Ascending aorta (tissue), 2 donors: ENCODE measurements at places on chromosomes 1 and 21. TPM values are rescaled to one million over a fixed set of nuclear protein-coding genes. Genes with fewer than 3 reads are reported as not detected.
A peak's percentile ranks its signal among the peaks of the same experiment; 100 is the strongest.

Gene FCAMR
- total RNA-seq: not detected

Gene MNDA
- 3.5 TPM for total RNA-seq

Gene PTGER3
- 70.1 TPM for total RNA-seq

- DNase-seq: no peak
- no peak overlapping the region for H3K27ac ChIP-seq
- no peaks in the 10 kb centered on the region for H3K4me1 ChIP-seq
- no peaks in the 10 kb centered on the region for H3K36me3 ChIP-seq
Observed at GRCh38 chr1:97186381-97186780, 464.8 kb downstream of the PTBP2 start.

DNA sequence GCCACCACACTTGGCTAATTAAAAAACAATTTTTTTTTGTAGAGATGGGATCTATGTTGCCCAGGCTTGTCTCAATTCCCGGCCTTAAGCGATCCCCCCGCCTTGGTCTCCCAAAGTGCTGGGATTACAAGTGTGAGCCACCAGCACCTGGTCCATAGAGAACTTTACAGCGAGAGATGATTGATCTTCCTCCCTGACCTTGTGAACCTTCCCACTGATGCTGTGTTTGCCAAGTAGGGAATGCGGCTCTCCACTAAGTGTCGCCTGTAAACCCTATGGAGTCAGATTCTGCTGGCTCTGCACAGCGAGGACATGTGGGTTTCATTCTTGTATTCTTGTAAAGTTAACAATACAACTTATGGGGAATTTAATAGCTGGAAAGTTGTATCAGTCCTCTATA is 81.3 kb upstream of the LYST start:
- H3K4me3 ChIP-seq: no peak overlapping the region
- H3K27ac ChIP-seq: no peak overlapping the region
- no peak for DNase-seq
- no peaks in the 10 kb centered on the region for H3K36me3 ChIP-seq
- H3K27me3 ChIP-seq: no peaks in the 10 kb centered on the region
- no peaks in the 10 kb centered on the region for H3K4me1 ChIP-seq

DNA sequence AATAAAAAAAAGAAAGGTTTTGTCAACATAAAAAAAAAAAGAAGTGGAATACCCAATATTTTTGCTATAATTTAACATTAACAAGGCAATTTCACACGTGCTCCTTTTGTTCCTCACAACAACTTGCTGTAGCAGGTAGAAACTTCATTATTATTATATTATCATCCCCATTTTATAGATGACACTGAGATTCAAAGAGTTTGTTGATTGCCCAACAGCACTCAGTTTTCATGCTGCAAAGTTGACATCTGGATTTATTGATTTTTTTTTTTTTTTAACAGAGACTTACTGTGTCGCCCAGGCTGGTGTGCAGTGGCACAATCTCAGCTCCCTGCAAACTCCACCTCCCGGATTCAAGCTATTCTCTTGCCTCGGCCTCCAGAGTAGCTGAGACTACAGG is 8.9 kb upstream of the ESRRG start:
- H3K27ac ChIP-seq: no peak overlapping the region
- H3K27me3 ChIP-seq: no peaks in the 10 kb centered on the region
- no peak for DNase-seq
- H3K4me1 ChIP-seq: no peaks in the 10 kb centered on the region

DNA sequence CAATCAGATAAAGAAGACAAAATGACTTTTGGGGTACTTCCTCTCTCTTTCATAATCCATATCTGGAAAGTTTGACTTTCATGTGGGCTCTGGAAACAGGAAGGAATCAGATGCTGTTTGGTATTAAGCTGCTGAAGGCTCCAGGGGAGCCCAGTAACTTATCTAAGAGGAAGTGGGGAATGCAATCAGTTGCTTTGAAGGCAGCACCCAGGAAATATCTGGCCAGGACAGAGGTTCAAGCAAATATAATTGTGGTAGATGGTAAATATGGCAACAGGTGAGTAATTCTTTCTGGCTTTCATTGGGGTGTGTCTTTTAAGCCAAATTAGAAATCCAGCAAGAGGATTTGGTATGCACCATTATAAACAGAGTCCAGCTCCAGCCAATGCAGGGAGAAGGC is 44.4 kb downstream of the COLGALT2 start:
- H3K27ac ChIP-seq: no peak overlapping the region
- H3K27me3 ChIP-seq: no peaks in the 10 kb centered on the region
- H3K4me1 ChIP-seq: no peaks in the 10 kb centered on the region
- no peaks in the 10 kb centered on the region for H3K36me3 ChIP-seq
- DNase-seq: no peak
- H3K4me3 ChIP-seq: no peak overlapping the region

GRCh38 chr1:99003581-99004253 is 944 bp downstream of the PLPPR5 start:
- no peaks in the 10 kb centered on the region for H3K4me1 ChIP-seq
- H3K27ac ChIP-seq: no peak overlapping the region
- no peaks in the 10 kb centered on the region for H3K27me3 ChIP-seq
- DNase-seq: no peak
- no peak overlapping the region for H3K4me3 ChIP-seq

DNA sequence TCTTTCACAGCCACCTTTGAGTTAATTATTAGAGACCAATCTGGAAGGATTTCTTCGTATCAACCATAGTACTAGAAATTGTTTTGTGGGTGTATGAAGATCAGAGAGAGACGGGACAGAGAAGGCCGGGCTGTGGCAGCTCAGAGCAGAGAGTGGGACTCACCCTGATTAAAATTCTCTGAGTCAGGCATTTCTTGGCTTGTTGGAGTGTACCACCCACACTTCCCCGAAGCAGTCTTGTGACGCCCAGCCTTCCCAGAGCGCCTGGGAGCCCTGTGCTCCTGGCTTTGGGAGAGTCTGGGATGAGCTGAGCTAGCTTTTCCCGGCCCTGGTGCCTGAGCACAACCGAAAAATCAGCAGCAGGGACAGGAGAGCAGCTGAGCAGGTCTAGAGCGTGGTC is 19.4 kb downstream of the PLEKHM2 start:
- peak overlapping the region; percentile 3 for H3K4me3 ChIP-seq
- no peaks in the 10 kb centered on the region for H3K36me3 ChIP-seq
- peak overlapping the region; percentile 91 for H3K27ac ChIP-seq
- peaks cover 16% of the 10 kb centered on the region for H3K4me1 ChIP-seq

DNA sequence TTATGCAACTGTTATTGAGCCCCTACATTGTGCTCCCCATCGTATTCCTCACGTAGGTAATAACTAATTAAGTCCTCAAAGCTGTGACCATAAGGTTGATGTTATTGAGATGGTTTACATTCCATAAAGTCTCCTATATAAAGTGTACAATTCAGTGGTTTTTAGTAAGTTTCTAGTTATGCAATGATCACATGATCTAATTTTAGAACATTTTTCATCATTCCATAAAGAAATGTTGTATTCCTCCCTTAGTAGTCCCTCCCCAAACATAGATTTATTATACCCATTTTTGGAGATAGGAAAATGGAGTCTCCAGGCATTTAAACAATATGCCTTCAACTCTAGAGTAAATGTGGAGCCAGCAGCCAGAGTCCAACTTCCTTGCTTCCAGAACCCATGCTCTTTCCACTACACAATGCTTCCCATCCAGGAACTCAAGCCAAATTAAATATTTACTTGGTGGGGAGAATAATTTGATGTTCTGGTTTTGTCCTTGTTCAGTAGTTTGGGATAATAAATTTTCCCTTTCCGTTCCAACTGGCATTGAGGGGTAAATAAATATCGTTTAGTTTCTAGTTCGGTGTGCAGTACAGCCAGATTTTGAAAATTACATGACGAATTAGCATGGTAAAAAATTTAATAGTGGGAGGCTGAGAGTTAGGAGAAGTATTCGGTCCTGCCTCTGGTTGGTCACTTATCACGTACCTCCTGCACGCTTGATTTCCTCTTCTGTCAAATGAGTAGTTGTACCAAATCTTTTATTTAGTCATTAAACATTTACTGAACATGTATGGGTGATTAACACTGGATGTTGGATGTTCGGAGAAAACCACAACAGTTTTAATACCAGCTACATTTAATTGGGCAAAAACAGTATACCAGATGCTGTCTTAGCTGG is 66.3 kb downstream of the CACHD1 start:
- H3K27me3 ChIP-seq: no peaks in the 10 kb centered on the region
- no peak for DNase-seq
- no peak overlapping the region for H3K4me3 ChIP-seq

DNA sequence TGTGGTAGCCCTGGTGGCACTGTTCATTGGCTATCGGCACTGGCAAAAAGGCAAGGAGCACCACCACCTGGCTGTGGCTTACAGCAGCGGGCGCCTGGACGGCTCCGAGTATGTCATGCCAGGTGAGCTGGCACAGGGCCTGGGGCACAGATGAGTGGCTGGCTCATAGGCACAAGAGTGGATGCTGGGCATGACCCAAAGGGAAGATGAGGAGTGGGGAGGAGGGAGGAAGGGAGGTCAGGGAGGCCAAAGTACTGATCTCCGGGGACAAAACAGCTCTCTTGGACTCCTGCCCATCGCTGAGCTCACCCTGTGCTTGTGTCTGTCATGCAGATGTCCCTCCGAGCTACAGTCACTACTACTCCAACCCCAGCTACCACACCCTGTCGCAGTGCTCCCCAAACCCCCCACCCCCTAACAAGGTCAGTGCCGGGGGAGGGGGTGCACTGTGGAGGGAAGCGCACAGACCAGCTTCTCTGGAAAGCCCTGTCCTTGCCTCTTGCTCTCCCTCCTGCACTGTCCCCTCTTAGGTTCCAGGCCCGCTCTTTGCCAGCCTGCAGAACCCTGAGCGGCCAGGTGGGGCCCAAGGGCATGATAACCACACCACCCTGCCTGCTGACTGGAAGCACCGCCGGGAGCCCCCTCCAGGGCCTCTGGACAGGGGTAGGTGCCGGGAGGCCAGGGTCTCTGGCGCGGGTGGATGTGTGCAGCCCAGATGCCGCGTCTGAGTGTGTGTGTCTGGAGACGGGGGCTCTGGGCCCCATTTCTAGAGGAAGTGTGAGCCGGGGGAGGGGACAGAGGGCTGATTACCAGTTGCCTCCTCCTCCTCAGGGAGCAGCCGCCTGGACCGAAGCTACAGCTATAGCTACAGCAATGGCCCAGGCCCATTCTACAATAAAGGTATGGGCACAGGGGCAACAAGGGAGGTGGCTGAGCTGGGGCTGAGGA is 7.3 kb upstream of the LRRC71 start:
- H3K36me3 ChIP-seq: peaks cover 20% of the 10 kb centered on the region
- no peaks in the 10 kb centered on the region for H3K27me3 ChIP-seq
- H3K4me3 ChIP-seq: no peak overlapping the region

GRCh38 chr1:229637746-229638145 is 11.7 kb downstream of the URB2 start:
- no peaks in the 10 kb centered on the region for H3K4me1 ChIP-seq
- no peak for DNase-seq
- no peaks in the 10 kb centered on the region for H3K27me3 ChIP-seq
- peaks cover 53% of the 10 kb centered on the region for H3K36me3 ChIP-seq

GRCh38 chr1:108048301-108049177 is 83.6 kb upstream of the VAV3 start:
- no peaks in the 10 kb centered on the region for H3K27me3 ChIP-seq
- no peaks in the 10 kb centered on the region for H3K4me1 ChIP-seq
- H3K36me3 ChIP-seq: no peaks in the 10 kb centered on the region
- H3K4me3 ChIP-seq: no peak overlapping the region
- DNase-seq: no peak
- H3K27ac ChIP-seq: no peak overlapping the region

- no peak for DNase-seq
- no peaks in the 10 kb centered on the region for H3K27me3 ChIP-seq
Observed at GRCh38 chr1:36968730-36969129, 65.6 kb downstream of the GRIK3 start.

DNA sequence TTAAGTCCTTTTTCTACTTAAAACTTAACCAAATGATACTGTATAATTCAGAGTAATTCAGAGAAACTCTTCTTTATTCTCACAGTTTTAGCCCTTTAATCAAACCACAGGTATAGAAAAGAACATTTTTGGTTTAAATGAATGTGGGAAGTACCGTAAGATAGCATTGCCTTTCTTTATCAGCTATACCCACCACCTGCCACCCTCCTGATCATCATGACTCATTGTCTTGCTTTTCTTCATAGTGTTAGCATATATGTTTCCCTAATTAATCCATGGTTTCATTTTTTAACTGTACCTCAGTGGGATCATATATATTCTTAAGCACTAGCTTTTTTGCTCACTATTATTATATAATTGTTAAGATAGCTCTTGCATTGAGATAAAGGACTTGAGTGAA is 27.5 kb upstream of the ANGPTL1 start:
- no peak overlapping the region for H3K27ac ChIP-seq
- no peaks in the 10 kb centered on the region for H3K27me3 ChIP-seq
- no peaks in the 10 kb centered on the region for H3K4me1 ChIP-seq
- H3K36me3 ChIP-seq: no peaks in the 10 kb centered on the region

GRCh38 chr1:205044741-205045140 is 1.7 kb downstream of the CNTN2 start:
- H3K4me3 ChIP-seq: no peak overlapping the region
- DNase-seq: no peak

GRCh38 chr1:227896710-227897655 is 50.7 kb downstream of the WNT9A start:
- H3K4me3 ChIP-seq: no peak overlapping the region
- no peaks in the 10 kb centered on the region for H3K4me1 ChIP-seq
- no peak overlapping the region for H3K27ac ChIP-seq
- DNase-seq: peak; percentile 4
- no peaks in the 10 kb centered on the region for H3K27me3 ChIP-seq
- no peaks in the 10 kb centered on the region for H3K36me3 ChIP-seq

GRCh38 chr1:208939537-208940085 is 643.9 kb upstream of the CAMK1G start:
- H3K27ac ChIP-seq: no peak overlapping the region
- no peak overlapping the region for H3K4me3 ChIP-seq
- no peak for DNase-seq
- H3K4me1 ChIP-seq: no peaks in the 10 kb centered on the region
- H3K36me3 ChIP-seq: no peaks in the 10 kb centered on the region
- H3K27me3 ChIP-seq: no peaks in the 10 kb centered on the region

- no peak overlapping the region for H3K27ac ChIP-seq
- no peaks in the 10 kb centered on the region for H3K27me3 ChIP-seq
- no peak overlapping the region for H3K4me3 ChIP-seq
- no peak for DNase-seq
- no peaks in the 10 kb centered on the region for H3K4me1 ChIP-seq
Observed at GRCh38 chr1:71303617-71304041, 222.8 kb upstream of the ZRANB2 start.

DNA sequence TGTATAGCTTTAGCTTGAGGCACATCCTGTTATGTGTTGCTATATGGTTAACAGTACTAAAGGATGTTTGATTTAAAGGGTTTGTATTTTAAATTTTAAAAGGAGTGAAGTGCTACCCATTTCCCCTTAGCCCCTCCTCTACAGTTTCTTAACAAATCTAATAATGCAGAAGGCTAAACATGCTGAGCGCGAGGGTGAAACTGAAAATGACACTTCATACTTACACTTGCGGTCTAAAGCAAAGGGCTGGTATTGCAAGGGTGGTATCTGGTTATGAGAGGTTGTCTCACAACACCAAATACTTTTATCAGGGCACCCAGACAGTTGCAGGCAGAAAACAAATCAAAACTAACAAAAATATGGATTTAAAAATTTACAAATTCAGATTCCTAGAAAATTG is 172.3 kb downstream of the SIPA1L2 start:
- no peak overlapping the region for H3K4me3 ChIP-seq
- H3K27me3 ChIP-seq: no peaks in the 10 kb centered on the region
- H3K36me3 ChIP-seq: no peaks in the 10 kb centered on the region
- H3K27ac ChIP-seq: no peak overlapping the region
- DNase-seq: no peak

GRCh38 chr1:18232052-18232451 is 124.5 kb downstream of the IGSF21 start:
- H3K27ac ChIP-seq: no peak overlapping the region
- H3K4me3 ChIP-seq: no peak overlapping the region
- DNase-seq: no peak
- H3K36me3 ChIP-seq: no peaks in the 10 kb centered on the region
